CD8-positive, alpha-beta memory T cell (primary cell): ENCODE measurements at places on chromosomes 16 and 17.

GRCh38 chr17:76956846-76957540 is 88.8 kb downstream of the MGAT5B start:
- no peaks in the 10 kb centered on the region for H3K4me1 ChIP-seq
- no peaks in the 10 kb centered on the region for H3K27me3 ChIP-seq
- DNase-seq, result no peak
- no peaks in the 10 kb centered on the region for H3K36me3 ChIP-seq
- H3K27ac ChIP-seq, result no peak overlapping the region
- H3K4me3 ChIP-seq, result no peak overlapping the region

DNA sequence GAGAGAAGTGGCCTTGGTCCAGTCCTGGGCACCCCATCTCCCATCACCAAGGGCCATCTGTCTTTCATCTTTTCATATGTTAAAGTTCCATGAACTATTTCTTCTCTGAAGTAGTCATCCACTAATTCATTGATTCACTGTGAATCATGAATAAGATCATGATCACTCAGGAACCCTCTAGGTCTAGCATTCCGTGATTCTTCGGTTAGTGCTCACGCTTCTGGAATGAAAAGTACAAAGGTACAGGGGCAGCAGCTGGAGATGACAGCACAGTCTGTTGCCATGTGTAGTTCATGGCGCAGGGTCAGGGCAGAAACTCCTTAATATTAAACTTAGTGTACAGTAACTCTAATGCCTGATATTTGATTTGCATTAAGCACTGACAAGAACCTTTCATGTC is 127.1 kb downstream of the CDH13 start:
- no peaks in the 10 kb centered on the region for H3K36me3 ChIP-seq
- H3K4me3 ChIP-seq, result no peak overlapping the region
- no peaks in the 10 kb centered on the region for H3K27me3 ChIP-seq
- DNase-seq, result no peak
- no peaks in the 10 kb centered on the region for H3K4me1 ChIP-seq

- H3K36me3 ChIP-seq, result no peaks in the 10 kb centered on the region
- no peak for DNase-seq
- no peaks in the 10 kb centered on the region for H3K27me3 ChIP-seq
- H3K4me3 ChIP-seq, result no peak overlapping the region
- H3K4me1 ChIP-seq, result no peaks in the 10 kb centered on the region
Observed at GRCh38 chr17:40707745-40708144, 4.2 kb upstream of the KRT24 start.

GRCh38 chr17:50631908-50632571 is 2.6 kb upstream of the ABCC3 start:
- H3K36me3 ChIP-seq, result no peaks in the 10 kb centered on the region
- no peak overlapping the region for H3K4me3 ChIP-seq
- H3K27me3 ChIP-seq, result peaks cover 42% of the 10 kb centered on the region
- DNase-seq, result no peak
- H3K27ac ChIP-seq, result no peak overlapping the region

- H3K27ac ChIP-seq, result no peak overlapping the region
- H3K36me3 ChIP-seq, result no peaks in the 10 kb centered on the region
- no peaks in the 10 kb centered on the region for H3K4me1 ChIP-seq
Observed at GRCh38 chr17:61200339-61200715, 199.3 kb upstream of the TBX2 start.

DNA sequence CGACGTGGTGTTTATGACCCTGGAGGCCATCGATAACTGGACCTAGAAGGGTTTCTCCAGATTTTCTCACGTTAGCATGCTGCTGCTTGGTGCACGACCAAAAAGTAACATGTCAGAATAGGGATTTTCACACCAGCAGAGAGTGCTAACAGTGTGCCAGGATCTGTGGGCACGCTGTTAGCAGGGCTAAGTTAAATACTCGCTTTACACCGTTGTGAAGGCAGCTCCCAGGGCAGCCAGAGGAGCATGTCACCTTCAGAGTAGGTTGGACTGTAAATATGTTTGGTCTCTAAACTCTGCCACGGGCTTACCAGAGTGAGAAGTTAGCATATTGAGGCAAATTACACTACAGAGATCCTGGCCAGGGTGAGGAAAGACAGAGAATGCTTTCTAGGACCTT is 113.2 kb upstream of the TBX2 start:
- H3K4me3 ChIP-seq, result no peak overlapping the region
- H3K27ac ChIP-seq, result no peak overlapping the region
- no peaks in the 10 kb centered on the region for H3K27me3 ChIP-seq

DNA sequence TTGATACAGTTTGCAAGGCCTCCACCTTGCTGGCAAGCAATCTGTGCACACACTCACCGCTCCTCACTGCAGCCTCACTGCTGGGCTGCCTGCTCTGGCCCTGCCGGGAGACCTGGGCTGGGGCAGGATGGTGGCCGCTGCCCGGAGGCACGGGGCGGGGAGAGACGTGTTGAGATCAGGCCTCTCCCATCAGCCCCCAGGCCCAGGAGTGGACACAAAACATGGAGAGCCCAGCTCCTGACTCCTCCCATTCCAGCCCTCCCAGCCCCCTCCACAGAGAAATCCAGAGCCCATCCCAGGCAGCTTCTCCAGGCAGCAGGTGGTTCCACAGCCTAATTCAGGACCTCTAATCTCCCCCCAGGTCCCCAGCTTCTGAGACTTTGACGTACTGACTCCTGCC is 23.1 kb upstream of the RPL38 start:
- no peak overlapping the region for H3K4me3 ChIP-seq
- no peak for DNase-seq
- no peaks in the 10 kb centered on the region for H3K36me3 ChIP-seq
- H3K27me3 ChIP-seq, result peaks cover 16% of the 10 kb centered on the region

DNA sequence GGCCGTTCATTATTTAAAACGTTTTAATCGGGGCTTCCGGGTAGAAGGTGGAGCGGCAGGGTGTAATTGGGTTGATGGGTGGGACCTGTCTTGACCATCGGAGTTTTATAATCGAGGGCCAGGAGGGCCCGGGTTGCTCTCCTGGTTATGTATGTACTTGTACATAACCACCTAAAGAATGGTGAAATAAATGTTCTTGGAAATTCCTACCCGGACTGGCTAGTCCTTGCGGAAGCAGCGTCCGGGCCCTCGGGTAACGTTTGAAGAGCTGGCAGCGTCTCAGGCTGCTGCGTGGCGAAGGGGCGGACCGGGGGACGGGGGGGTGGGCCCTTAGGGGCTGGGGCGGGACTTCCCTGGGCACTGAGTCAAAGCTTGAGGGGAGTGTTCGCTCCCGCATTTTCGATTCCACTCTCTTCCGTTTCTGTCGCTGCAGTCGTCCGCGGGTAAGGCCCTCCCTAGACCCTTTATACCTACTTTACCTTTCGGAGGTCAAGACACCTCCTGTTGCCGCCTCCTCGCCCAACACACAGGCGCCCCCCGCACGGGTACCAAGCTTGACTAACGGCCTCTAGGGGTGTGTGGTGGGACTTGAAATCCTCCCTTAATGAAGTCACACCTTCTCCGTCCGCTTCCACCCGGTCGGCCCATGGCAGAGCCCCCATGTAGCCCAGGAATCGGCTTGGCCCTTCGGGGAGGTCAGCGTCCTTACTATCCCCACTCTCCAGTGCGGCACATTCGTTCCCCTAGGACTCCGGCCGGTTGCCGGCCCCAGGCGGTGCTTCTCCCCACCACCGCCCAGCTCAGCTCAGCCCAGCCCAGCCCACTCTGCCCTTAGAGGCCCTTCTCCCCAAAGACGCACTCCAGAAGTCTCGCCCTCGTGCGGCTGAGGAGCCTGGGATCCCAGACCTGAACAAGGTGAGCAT is at the start of gene TMEM106A:
Gene TMEM106A (plus strand): TSS at position 396 of the 923 bp plus-strand sequence. CDS start 1,167 bp downstream, outside the sequence.
- peak; percentile 79 for DNase-seq
- H3K27me3 ChIP-seq, result no peaks in the 10 kb centered on the region
- peak within 1 kb of the TSS; percentile 79 for H3K4me3 ChIP-seq
- peaks cover 23% of the 10 kb centered on the region for H3K4me1 ChIP-seq
- H3K36me3 ChIP-seq, result peaks cover 7% of the 10 kb centered on the region
- H3K27ac ChIP-seq, result peak within 1 kb of the TSS; percentile 76

DNA sequence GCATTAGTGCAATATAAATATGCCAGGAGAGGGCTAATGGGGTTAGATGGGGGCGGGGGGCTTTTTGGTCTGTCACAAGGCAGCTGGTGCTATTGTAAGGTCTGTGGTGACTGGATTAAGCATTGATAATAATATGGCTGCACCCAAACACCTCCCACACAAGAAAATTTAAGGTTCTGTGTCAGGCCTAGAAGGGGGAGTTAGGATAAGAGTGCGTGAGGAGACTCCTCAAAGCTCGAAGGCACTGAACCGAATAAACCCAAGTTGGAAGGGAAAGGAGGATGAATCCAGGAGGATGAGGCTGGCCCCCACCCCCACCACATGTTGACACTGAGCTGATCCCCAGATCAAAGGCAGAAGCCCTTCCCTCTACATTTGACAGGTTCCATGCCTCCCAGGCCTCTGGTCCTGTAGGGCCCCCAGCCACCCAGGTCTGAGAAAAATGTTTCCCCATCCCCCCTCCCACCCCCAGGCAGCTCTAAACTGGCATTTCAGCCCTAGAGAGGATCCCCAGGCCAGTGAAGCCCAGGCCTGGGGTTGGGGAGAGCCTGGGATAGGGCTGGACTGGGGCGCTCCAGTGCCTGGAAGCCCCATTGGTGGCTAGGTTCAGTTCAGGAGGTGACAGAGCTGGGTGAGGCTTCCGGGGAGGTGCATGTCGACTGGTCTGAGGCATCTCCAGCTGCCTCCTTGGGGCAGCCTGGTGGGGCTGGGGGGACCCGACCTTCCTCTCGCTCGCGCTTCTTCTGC is 1.7 kb downstream of the HOXB1 start:
- no peak overlapping the region for H3K4me3 ChIP-seq
- H3K36me3 ChIP-seq, result no peaks in the 10 kb centered on the region
- no peak for DNase-seq
- peaks cover 5% of the 10 kb centered on the region for H3K27me3 ChIP-seq
- no peaks in the 10 kb centered on the region for H3K4me1 ChIP-seq
- H3K27ac ChIP-seq, result no peak overlapping the region

- no peak for DNase-seq
- no peaks in the 10 kb centered on the region for H3K27me3 ChIP-seq
- H3K4me3 ChIP-seq, result no peak overlapping the region
- no peaks in the 10 kb centered on the region for H3K4me1 ChIP-seq
Observed at GRCh38 chr16:85650135-85650843, 37.2 kb downstream of the GSE1 start.

GRCh38 chr17:16926571-16927451 is 45.1 kb downstream of the TNFRSF13B start:
- H3K36me3 ChIP-seq, result no peaks in the 10 kb centered on the region
- H3K27ac ChIP-seq, result no peak overlapping the region
- no peak for DNase-seq
- H3K27me3 ChIP-seq, result no peaks in the 10 kb centered on the region

DNA sequence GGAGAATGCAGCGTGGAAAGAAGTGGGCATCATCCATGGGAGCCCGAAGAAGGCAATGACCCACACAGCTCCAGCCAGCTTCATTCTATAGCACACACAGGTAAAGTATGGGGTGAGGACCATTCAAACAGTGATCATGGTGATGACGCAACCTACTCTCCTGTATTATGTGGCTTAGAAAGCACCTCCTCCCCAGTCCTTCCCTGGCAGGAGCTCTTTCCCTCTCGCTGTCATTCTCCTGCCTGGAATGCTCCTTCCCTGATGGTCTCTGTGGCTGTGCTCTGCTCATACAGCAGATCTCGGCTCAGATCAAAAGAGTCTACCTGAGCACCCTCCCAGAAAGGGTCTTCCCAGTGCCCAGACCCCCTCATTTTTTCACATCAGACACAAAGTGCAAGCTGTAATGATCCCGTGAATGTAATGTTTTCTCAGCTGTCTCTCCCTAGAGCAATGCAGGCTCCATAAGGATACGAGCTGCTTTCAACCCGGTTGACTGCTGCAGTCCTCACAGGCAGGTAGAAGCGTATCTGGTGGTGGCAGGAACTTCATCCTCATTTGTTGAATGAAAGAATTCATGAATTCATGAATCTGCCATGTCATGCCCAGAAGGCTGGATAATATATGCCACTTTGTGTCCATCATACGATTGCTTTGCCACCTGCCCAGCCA is 248.8 kb downstream of the HS3ST3A1 start:
- H3K4me1 ChIP-seq, result no peaks in the 10 kb centered on the region
- DNase-seq, result no peak
- no peaks in the 10 kb centered on the region for H3K36me3 ChIP-seq

DNA sequence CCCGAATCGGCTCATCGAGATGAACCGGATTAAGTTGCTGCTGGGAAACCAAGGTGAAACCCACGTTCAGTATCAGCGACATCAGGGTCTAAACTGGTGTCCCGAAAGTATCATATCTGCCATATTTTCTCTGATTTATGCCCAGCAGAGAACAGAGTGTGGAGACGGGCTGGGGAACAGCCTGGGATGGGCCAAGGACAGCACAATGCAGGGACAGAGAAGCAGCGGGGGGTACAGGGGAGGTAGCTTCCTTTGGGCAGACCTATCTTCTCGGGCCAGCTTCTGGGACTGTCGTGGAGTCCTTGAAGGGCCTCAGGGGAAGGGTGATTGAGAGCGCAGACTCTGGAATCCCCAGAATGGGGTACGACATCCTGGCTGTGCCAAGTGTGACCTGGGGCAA is 17.5 kb upstream of the MLKL start:
- no peaks in the 10 kb centered on the region for H3K27me3 ChIP-seq
- no peaks in the 10 kb centered on the region for H3K36me3 ChIP-seq
- H3K4me1 ChIP-seq, result no peaks in the 10 kb centered on the region

GRCh38 chr17:36131421-36131820 is 27.8 kb downstream of the CCL4 start:
- DNase-seq, result no peak
- H3K27ac ChIP-seq, result no peak overlapping the region
- H3K4me1 ChIP-seq, result peaks cover 14% of the 10 kb centered on the region
- H3K36me3 ChIP-seq, result no peaks in the 10 kb centered on the region
- no peak overlapping the region for H3K4me3 ChIP-seq
- no peaks in the 10 kb centered on the region for H3K27me3 ChIP-seq

DNA sequence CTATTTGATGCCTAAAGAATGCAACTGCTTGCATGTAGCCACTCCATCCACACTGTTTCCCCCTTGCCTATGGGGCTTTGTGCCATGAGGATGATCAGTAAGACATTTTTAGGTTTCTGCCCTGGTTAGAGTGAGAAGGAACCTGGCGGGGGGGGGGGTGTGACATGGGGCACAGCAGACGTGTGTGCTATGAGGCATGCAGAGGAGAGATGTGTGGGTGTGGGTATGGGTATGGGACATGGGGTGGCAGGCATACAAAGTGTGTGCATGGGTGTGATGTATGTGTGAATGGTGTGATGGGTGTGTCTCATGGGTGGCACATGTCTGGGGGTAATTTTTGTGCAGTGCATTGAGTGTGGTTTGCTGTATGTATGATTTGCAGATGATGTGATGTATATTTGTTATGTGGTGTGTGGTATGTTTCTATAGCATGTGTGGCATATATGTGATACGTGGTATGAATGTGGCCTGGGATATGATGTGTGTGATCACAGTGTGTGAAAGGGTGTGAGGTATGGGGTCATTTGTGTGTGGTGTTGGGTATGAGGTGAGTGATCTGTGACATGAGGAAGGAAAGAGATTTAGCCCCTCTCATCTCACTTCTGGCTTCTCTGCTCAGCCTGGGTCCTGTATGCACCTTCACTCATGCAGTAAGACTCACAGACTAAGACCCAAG is 14.9 kb downstream of the CCDC182 start:
- no peak overlapping the region for H3K4me3 ChIP-seq
- H3K27ac ChIP-seq, result no peak overlapping the region
- no peaks in the 10 kb centered on the region for H3K4me1 ChIP-seq
- no peak for DNase-seq

GRCh38 chr17:32446949-32447348 is 2.6 kb downstream of the PSMD11 start:
- H3K4me1 ChIP-seq, result peaks cover 27% of the 10 kb centered on the region
- H3K27me3 ChIP-seq, result no peaks in the 10 kb centered on the region
- H3K36me3 ChIP-seq, result peaks cover 9% of the 10 kb centered on the region
